Amniotic stem cell (primary cell): ENCODE measurements at places on chromosomes 4 and X.
A peak's percentile ranks its signal among the peaks of the same experiment; 100 is the strongest.

GRCh38 chr4:26826721-26827120, 33.9 kb upstream of the STIM2 start:
- DNase-seq, result no peak

- peak; percentile 21 for DNase-seq
Observed at GRCh38 chr4:77599378-77599777, 6.2 kb upstream of the CXCL13 start.

- DNase-seq, result no peak
Observed at GRCh38 chrX:124488412-124489161, 142.2 kb downstream of the SH2D1A start.

GRCh38 chrX:118496763-118497079, 1.1 kb downstream of the DOCK11 start:
- DNase-seq, result no peak

GRCh38 chr4:37737466-37737865, 51.3 kb upstream of the RELL1 start:
- DNase-seq, result peak; percentile 26

- DNase-seq, result peak; percentile 21
Observed at GRCh38 chrX:151789179-151789800, 54.7 kb downstream of the CNGA2 start.

DNA sequence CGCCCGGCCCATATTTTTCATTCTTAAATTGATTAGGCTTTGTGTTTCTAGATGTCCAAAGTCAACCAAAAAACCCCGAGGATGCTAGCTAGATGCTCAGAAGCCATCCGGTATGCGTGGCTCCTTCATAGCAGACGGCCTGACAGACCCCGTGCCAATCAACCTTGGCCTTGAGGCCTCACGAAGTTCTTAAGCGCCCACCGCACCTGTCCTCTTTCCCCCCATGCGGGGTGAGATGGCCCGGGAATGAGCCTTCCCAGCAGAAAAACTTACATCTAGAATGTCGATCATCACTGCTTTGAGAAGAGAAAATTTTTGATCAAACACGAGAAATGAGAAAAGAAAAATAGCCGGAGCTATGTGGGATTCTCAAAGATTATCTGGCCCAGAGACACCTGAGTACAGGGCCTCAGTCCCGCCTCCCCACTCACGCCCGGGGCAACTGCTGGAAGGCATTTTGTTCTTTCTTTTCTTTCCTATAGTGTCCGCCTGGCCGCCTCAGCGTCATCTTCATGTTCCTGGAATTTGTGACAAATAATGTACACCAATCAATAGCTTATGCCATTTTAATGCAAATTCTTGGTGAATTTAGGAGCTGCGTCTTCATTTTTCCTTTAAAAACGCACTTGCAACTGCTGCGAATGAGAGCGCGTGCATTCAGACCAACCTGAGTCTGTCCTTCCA, 1.6 kb upstream of the NAT8L start:
- no peak for DNase-seq

- no peak for DNase-seq
Observed at GRCh38 chr4:95231681-95232080, 317.1 kb downstream of the UNC5C start.

GRCh38 chr4:76615999-76616398, 181.0 kb downstream of the SHROOM3 start:
- no peak for DNase-seq

GRCh38 chr4:169870507-169870906, 112.8 kb upstream of the HPF1 start:
- no peak for DNase-seq

DNA sequence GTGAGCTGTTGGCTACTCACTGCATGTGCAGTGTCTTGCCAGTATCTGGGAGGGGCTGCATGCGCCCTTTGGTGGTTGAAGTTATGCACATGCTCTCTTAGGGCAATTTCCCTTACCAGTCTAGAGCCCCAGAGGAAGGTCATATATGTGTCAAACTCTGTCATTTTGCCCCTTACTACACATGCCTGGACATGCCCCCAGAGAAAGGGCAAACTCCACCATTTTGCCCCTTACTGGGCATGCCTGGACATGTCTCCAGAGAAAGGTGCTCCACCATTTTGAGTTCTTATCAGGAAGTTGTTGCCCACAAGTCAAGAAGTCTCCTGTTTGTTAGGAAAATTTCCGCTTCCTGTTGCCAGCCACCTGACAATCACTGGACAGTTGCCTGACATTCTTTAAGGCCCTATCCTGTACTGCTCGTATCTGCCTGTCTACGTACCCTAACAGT, 56.4 kb upstream of the PLAC8 start:
- no peak for DNase-seq

- DNase-seq, result no peak
Observed at GRCh38 chr4:42412251-42412650, 15.0 kb downstream of the SHISA3 start.

DNA sequence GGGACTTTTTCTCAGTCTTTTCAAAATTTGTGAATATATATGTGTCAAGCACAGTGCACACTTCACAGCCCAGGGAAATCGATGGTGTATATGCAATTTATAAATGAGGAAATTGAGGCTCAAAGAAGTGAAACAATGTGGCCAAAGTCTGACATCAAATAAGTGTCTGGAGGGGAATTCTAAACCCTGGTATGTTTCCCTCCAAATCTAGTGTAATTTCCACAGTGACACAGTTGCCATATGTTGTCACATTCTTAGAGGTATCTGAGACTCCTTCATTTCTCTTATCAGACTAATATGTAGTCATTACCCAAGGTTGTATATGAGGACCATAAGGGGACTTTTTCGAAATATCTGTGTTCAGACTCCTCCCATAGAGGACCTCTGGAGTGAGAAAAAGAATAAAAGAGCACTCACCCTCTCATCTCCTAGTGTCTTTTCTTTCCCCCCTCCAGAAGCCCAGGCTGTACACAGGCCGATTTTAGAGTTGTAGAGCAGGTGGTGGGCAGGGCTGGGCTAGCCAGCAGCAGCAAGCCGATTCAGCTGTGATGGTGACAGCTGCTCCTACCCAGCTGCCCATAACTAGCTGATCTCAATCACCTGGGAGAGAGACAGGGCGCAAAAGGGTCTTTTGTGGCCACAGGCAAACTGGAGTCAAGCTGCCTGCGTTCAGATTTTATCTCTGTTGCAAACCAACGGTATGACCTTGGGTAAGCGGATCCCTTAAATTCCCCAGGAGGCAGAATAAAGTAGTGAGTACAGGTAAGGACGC, 55.1 kb downstream of the CLCN5 start:
- DNase-seq, result no peak

DNA sequence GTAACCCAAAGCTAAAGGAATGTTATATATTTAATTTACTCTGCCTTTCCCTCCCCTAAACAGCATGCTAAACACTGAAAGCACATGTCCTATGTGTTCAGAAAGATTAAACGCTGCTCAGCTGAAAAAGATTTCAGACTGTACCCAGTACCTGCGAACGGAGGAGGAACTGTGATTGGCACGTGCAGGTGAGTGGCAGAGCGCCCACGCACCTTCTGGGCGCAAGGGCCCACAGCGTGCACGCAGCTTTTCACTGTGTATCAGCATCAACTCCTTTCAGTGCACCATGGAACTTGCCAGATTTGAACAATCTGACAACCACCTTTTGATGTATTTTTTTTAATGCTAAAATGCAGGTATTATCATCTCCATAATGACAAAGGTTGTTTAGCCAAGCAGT, 87.7 kb downstream of the RFC1 start:
- DNase-seq, result no peak

GRCh38 chrX:19889582-19890342, 2.4 kb upstream of the SH3KBP1 start:
- DNase-seq, result no peak

GRCh38 chrX:15087747-15088146, 182.1 kb downstream of the ASB9 start:
- no peak for DNase-seq

- no peak for DNase-seq
Observed at GRCh38 chr4:15598644-15599043, 56.5 kb downstream of the FBXL5 start.

GRCh38 chr4:134540588-134540987, 339.0 kb upstream of the PABPC4L start:
- no peak for DNase-seq

GRCh38 chr4:67371615-67372014, 173.7 kb downstream of the CENPC start:
- DNase-seq, result no peak

- no peak for DNase-seq
Observed at GRCh38 chrX:116756958-116757357, 294.2 kb upstream of the CT83 start.

DNA sequence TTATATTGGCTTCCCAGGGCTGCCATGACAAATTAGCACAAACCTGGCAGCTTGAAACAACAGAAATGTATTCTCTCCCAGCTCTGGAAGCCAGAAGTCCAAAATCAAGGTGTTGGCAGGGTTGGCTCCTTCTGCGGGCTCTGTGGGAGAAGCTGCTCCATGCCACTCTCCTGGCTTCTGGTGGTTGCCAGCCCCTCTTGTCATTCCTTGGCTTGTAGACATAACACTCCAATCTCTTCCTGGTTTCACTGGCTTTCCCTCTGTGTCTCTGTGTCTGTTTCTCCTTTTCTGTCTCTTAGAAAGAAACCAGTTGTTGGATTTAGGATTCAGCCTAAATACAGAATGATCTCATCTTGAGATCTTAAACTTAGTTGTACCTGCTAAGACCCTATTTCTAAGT, 85.5 kb downstream of the USP46 start:
- DNase-seq, result no peak

DNA sequence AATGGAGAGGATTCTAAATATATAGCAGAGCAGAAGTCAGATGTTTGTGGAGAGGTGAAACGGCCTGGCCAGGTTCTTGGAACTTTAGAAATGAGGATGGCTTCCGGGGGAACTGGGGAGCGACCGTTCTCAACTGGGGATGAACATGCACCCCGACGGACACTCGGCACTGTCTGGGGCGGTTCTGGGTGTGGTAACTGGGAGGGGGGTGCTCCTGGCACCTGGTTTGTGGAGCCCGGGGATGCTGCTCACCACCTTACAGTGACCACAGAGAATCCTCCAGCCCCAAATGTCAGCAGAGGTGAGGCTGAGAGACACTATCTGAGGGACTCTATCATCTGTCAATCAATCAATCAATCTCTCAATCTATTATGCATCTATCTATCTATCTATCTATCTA, 69.0 kb upstream of the PPP2R3B start:
- no peak for DNase-seq

DNA sequence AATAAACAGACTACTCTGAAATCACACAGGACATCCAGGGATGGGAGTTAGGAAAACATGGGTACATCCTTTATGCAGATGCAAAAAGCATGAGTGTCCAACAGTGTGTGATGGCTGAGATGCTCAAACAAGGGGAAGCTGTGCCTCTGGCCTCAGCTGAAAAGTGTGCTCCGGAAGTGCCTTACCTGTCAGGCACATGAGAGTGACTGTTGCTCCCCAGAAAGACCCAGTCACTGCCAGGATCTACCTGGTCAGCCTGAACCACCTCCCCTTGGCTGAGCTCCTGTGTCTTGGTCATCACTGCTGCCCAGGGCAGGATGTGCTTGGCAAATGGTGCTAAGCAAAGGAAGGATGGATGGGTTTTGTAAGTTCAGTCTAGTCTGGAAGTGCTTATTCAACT, 4.0 kb downstream of the PPP2R2C start:
- no peak for DNase-seq

DNA sequence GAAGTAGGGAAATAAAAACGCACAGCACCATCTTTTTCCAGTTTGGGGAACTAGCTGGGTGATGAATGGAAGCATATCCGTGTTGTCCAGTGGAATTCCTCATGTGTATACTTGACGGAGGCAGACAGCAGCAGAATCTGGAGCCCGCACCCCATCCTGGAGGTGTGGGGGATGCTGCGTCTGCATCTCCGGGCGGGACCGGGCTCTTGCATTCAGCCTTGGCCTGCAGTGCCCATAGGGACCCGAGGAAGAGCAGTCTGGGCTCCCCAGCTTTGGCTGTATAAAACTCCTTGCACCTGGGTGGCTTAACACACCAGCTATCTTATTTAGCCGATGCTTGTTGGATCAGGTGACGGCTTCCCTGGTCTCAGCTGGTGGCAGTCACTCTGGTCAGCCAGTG, 39.7 kb upstream of the LRPAP1 start:
- DNase-seq, result no peak

DNA sequence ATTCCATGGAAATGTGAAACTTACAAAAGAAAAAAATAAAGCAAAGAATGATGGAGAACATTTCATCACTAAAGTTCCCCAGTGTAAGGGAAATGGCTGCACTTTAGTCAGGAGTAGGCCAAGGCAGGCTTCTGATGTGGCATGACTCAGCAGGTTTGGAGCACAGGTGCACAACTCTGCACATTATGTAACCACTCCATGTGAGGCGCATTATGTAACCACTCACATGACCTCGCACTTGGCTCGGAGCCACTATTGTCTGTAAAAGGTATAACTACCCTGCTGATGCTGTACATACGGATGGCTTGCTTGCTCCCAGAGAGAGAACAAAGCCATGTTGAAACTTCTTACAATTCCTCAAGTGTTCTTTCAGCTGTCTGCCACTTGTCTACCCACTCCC, 727.6 kb downstream of the TRAM1L1 start:
- DNase-seq, result no peak

DNA sequence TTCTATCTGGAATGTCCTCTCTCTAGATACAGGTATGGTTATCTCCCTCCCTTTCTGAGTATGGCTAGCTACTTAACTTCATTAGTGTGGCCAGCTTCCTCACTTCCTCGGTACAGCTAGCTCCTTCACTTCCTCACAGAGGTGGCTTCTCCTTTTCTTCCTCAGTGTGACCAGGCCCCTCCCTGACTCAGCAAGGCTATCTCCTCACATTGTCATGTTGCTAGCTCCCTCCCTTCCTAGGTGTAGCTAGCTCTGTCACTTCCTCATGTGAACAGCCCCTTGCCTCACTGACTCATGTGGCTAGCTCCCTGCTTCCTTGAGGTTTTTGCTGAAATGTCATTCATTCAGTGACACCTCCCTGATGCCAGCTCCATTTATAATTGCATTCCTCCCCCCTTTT, 67.3 kb upstream of the DDIT4L start:
- no peak for DNase-seq

DNA sequence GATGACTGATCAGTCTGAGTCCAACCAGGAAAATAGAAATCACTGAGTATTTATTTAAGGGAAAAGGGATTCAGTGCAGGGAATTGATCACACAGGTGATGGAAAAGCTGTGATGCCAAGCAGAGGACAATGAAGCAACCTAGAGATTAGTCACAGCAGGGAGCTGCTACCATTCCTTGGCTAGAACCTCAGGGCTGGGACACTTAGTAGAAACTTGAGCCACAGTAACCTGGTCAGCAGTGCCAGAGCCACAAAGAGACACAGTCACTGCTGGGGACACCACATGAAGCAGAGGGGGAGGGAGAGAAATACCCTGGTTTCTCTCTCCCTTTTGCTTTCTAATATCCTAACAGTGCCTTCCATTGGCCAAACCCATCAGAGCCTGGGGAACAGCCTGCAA, 38.7 kb downstream of the RTL9 start:
- DNase-seq, result no peak
